Lung (tissue), 17 donors: ENCODE measurements at places on chromosomes 6 and 20. TPM values are rescaled to one million over a fixed set of nuclear protein-coding genes. Genes with fewer than 3 reads are reported as not detected.

GRCh38 chr6:75850026-75850833 is 101.2 kb downstream of the MYO6 start:
- no peak overlapping the region for H3K4me3 ChIP-seq
- no peaks in the 10 kb centered on the region for H3K27me3 ChIP-seq
- H3K36me3 ChIP-seq = no peaks in the 10 kb centered on the region
- DNase-seq = no peak
- H3K4me1 ChIP-seq = peaks cover 12% of the 10 kb centered on the region

GRCh38 chr6:109867009-109867969 is 110.8 kb upstream of the GPR6 start:
- no peak overlapping the region for H3K4me3 ChIP-seq
- H3K36me3 ChIP-seq = no peaks in the 10 kb centered on the region
- no peak overlapping the region for H3K27ac ChIP-seq
- H3K27me3 ChIP-seq = no peaks in the 10 kb centered on the region

- DNase-seq = no peak
- no peak overlapping the region for H3K27ac ChIP-seq
- no peaks in the 10 kb centered on the region for H3K36me3 ChIP-seq
- no peak overlapping the region for H3K4me3 ChIP-seq
These were observed 55.2 kb upstream of the RNF24 start for GRCh38 chr20:4070323-4071177.

DNA sequence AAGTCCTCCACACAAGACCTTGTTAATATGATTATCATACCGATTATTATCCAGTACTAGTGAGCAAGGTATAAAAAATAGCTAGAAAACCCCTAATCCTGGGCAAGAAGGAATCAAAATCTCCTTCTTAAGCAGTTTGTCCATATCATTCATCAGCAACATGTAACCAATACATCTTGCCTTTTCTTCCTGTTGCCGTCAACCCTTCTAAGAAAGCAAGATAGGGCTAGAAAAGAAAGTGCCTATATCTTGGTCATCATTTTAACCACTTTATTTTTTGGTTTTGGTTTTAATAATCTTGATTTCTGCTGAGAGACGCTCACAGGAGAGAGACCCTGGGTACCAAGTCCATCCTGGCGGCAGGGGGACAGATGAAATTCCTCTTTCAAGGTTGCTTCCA is 27.2 kb upstream of the PREX1 start:
- H3K36me3 ChIP-seq = no peaks in the 10 kb centered on the region
- H3K27ac ChIP-seq = no peak overlapping the region
- DNase-seq = no peak
- no peak overlapping the region for H3K4me3 ChIP-seq
- no peaks in the 10 kb centered on the region for H3K4me1 ChIP-seq

GRCh38 chr20:59363101-59363500 is 62.7 kb downstream of the EDN3 start:
- no peaks in the 10 kb centered on the region for H3K4me1 ChIP-seq
- H3K4me3 ChIP-seq = no peak overlapping the region
- no peaks in the 10 kb centered on the region for H3K27me3 ChIP-seq

DNA sequence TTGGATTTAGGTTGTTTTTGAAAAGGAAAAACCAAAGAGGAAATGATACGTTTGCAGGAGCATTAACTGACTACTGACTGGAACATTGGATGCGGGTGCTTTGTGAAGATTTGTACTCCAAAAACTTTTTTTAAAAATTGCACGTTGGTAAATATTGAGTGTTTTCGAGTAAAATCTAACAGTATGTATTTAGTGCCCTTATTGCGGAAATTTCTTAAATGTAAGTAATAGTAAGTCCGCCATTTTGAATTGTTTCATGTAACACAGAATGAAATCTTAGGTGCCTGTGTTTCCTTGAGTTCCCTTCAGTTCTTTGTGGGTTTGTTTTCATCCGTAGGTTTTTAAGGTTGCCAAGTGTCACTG is 15.2 kb upstream of the LIN28B start:
- H3K4me1 ChIP-seq = peaks cover 3% of the 10 kb centered on the region
- DNase-seq = no peak
- no peak overlapping the region for H3K4me3 ChIP-seq
- H3K27me3 ChIP-seq = peaks cover 32% of the 10 kb centered on the region
- no peaks in the 10 kb centered on the region for H3K36me3 ChIP-seq

- H3K27me3 ChIP-seq = no peaks in the 10 kb centered on the region
- no peaks in the 10 kb centered on the region for H3K36me3 ChIP-seq
- no peak for DNase-seq
- no peak overlapping the region for H3K4me3 ChIP-seq
- H3K4me1 ChIP-seq = peaks cover 6% of the 10 kb centered on the region
These were observed 26.0 kb downstream of the RBM38 start for GRCh38 chr20:57417051-57417689.

- H3K36me3 ChIP-seq = no peaks in the 10 kb centered on the region
- H3K4me3 ChIP-seq = no peak overlapping the region
- DNase-seq = peak; percentile 89
- no peak overlapping the region for H3K27ac ChIP-seq
These were observed 30.4 kb upstream of the PNRC1 start for GRCh38 chr6:89050155-89050554.

- no peak overlapping the region for H3K27ac ChIP-seq
- DNase-seq = no peak
- H3K4me1 ChIP-seq = no peaks in the 10 kb centered on the region
- H3K36me3 ChIP-seq = peaks cover 4% of the 10 kb centered on the region
- no peaks in the 10 kb centered on the region for H3K27me3 ChIP-seq
These were observed 109.0 kb downstream of the RIN2 start for GRCh38 chr20:19867074-19867473.

- H3K27me3 ChIP-seq = no peaks in the 10 kb centered on the region
- no peak overlapping the region for H3K4me3 ChIP-seq
- peak; percentile 87 for DNase-seq
- peaks cover 2% of the 10 kb centered on the region for H3K4me1 ChIP-seq
- no peaks in the 10 kb centered on the region for H3K36me3 ChIP-seq
These were observed 39.4 kb upstream of the KCNK16 start for GRCh38 chr6:39361657-39362486.

The SLC22A2 gene
- total RNA-seq = not detected

The SPINT4 gene
- not detected for total RNA-seq

The SMLR1 gene
- total RNA-seq = not detected

The MC3R gene
- not detected for total RNA-seq

The HLA-DRB5 gene
- 1.1 TPM for total RNA-seq

The RXRB gene
- 27.4 TPM for total RNA-seq
